Mesothelial cell of epicardium (in vitro differentiated cells): ENCODE measurements at places on chromosomes 2 and 18. TPM values are rescaled to one million over a fixed set of nuclear protein-coding genes. Genes with fewer than 3 reads are reported as not detected.

DNA sequence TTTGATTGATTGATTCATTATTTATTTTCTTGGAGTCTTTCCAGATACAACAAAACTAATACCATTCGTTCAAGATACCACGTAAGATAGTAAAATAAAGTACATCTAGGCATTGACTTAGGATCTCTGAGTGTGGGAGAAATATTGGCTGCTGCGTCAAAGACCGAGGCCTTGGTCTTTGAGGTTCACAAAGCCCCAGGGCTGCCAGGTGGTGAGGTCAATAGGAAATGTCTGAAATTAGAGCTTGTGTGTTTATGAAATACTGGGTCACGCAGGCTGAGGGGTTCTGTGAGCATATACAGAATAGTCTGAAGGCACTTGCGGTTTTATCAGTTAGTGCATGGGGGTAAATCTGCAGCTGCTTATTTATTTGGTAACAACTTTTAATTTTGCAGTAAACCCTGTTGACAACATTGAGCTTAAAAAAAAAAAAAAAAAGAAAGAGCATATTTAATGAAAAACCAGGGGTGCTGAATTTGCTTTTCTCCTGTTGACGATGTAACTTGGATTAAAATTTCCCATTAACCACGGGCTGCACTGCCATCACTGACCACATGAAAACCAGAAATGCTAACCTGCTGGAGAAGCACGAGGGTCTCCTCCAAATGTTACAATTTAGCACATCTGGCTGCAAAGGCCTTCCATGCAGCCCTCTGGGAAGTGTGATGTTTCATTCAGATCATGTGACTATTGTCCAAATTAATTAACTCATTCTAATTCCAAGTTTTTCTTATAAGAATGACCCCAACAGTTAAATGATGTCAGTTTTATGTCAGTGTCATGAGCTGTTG, 27.1 kb upstream of the SERPINB12 start:
- peaks cover 14% of the 10 kb centered on the region for H3K4me1 ChIP-seq
- no peak for DNase-seq
- no peak overlapping the region for H3K4me3 ChIP-seq
- peaks cover 24% of the 10 kb centered on the region for H3K27me3 ChIP-seq
- no peak overlapping the region for H3K27ac ChIP-seq

GRCh38 chr2:64491426-64491825, 32.7 kb upstream of the AFTPH start:
- no peaks in the 10 kb centered on the region for H3K36me3 ChIP-seq
- H3K4me3 ChIP-seq: no peak overlapping the region
- no peaks in the 10 kb centered on the region for H3K27me3 ChIP-seq
- H3K27ac ChIP-seq: no peak overlapping the region
- peaks cover 2% of the 10 kb centered on the region for H3K4me1 ChIP-seq
- no peak for DNase-seq

GRCh38 chr18:32610176-32610575, 139.5 kb upstream of the GAREM1 start:
- DNase-seq: no peak
- no peak overlapping the region for H3K27ac ChIP-seq
- no peaks in the 10 kb centered on the region for H3K36me3 ChIP-seq
- H3K4me1 ChIP-seq: peaks cover 9% of the 10 kb centered on the region
- no peak overlapping the region for H3K4me3 ChIP-seq

DNA sequence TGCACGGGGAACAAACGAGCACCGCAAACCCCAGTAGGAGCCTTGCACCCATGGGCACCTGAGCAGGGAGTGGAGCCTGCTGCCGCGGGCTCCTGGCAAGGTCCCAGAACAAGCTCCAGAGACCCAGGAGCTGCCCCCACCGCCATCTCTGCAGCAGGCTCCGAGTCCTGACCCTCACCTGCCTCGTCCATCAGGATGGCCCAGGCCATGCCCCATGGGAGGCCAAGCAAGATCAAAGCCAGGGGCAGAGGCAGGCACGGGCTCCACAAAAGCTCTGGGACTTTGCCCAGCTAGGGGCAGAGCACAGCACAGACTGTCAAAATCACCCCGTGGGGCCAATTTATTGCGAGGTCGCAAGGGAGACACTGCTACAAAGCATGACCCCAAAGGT, 43.6 kb downstream of the GPC1 start:
- H3K4me1 ChIP-seq: no peaks in the 10 kb centered on the region
- no peak overlapping the region for H3K27ac ChIP-seq
- no peaks in the 10 kb centered on the region for H3K27me3 ChIP-seq
- peaks cover 3% of the 10 kb centered on the region for H3K36me3 ChIP-seq

DNA sequence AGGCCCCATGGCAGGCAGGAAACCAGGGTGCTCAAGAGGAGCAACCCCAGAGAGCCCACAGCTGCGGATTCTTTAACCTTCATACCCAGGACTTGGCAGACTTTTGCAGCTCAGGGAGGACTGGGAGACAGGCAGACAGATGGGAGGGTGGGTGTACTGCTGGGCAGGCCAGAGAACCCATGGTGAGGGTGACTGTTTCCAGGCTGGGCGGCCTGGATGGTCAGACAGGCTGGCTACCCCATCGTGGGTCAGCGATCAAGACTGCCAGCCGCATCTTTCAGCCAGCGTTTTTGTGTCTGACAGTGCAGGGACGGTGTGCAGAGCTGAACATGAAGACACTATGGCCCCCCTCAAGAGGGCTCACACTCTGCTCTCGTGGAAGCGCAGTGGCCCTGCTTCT, 82.2 kb downstream of the MARCO start:
- DNase-seq: no peak
- H3K36me3 ChIP-seq: no peaks in the 10 kb centered on the region
- H3K27ac ChIP-seq: no peak overlapping the region
- peaks cover 64% of the 10 kb centered on the region for H3K27me3 ChIP-seq

DNA sequence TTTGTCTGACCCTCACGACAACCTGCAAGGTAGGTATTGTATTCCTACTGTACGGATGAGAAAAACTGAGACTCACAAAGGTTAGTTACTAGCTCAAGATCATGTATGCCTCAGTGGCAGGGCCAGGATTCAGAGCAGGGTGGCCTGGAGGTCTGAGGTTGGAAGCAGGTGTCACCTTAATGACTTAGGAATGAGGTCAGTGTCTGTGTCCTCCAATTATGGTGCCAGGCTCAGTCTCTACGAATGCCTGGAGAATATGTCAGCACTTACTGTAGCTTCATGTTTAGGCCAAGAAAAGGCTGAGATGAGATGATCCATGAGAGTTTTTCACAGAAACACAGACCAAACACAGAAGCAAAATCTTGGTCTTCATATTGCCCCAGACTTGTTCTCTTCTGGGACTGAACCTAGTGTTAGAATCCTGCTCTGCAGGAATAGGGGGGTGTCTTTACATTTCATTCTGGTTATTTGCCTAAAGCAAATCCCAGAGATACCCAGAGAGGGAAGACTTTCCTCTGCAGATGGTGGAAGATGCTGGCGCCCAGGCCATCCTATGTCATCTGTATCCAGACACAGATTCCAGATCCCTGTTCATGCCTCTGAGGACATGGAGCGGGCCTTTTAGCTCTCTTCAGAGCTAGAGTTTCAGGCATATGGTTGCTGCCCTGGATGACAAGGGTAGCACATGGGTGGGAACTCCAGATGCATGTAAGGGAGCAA, 16.3 kb upstream of the RAB10 start:
- no peaks in the 10 kb centered on the region for H3K27me3 ChIP-seq
- no peak overlapping the region for H3K4me3 ChIP-seq
- no peaks in the 10 kb centered on the region for H3K36me3 ChIP-seq
- no peak overlapping the region for H3K27ac ChIP-seq

GRCh38 chr2:201977651-201978050, 56.0 kb upstream of the FZD7 start:
- DNase-seq: no peak
- H3K4me1 ChIP-seq: peaks cover 33% of the 10 kb centered on the region
- no peaks in the 10 kb centered on the region for H3K27me3 ChIP-seq
- peak overlapping the region; percentile 79 for H3K27ac ChIP-seq
- H3K36me3 ChIP-seq: no peaks in the 10 kb centered on the region
- H3K4me3 ChIP-seq: no peak overlapping the region

DNA sequence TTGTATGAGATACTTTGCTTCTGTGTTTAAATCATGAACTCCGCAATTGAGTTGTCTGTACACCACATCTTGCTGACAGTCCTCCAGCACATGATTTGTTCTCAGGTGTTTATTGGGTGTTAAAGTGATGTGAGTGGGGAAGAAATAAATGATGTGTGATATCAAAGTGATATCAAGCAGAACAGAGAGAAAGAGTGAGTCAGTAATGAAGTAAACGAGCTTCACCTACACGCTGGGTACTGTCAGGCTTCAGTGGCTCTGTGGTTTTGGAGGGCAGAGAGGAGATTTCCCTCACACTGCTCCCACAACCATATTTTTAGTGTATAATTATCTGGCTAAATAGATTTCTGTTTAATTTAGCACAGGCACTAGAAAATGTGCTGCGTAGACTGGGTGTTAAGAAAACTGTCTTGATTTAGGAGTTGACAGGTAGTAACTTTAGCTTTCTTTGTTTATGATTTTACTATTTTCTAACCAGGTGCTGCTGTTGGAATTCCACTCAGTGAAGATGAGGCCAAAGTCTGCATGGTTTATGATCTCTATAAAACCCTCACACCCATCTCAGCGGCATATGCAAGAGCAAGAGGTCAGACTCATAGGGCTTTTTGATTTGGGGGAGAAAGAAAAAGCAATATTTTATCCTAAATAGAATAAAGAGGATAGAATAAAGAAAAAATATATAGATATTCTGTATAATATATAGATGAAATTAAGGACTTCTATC, 21.2 kb downstream of the ATIC start:
- no peak overlapping the region for H3K4me3 ChIP-seq
- H3K36me3 ChIP-seq: peaks cover 49% of the 10 kb centered on the region
- no peak for DNase-seq

DNA sequence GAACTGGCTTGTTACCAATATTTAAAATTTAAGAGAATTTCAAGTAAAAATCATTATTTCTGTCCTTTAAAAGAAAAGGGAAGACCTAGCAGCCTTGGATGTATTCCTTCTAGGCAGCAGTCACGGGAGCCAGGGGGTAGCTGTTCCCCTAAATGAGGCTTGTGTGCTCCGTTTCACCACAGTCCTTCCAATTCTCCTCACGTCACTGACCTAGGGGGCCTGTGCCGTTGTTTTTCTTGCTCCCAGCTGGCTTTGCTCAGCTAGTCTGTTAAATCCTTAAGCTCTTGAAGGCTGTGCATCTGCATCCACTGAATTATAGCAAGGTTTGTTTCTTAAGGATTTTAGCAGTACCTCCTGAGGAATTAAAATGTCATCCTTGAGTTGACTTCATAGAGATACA, 9.9 kb downstream of the KLHL23 start:
- no peak overlapping the region for H3K27ac ChIP-seq
- no peak overlapping the region for H3K4me3 ChIP-seq
- DNase-seq: no peak
- H3K4me1 ChIP-seq: peaks cover 7% of the 10 kb centered on the region

DNA sequence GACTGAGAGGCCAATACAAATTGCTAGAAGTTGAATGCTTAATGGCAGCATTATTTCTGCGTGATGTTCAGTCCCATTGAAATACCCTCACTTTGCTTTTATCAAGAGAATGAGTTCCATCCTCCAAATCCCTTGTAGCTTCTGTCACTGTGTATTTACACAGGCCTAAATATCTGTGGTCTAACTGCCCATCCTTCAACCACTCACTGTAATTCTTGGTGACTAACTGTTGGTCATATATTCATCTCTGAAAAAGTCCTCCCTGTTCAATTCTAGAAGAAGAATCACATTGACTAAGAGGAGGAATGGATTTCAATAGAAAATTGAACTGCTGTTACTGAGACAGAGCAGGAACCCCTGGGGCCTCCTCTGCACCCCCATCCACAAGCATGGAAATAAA, 74.2 kb upstream of the L3MBTL4 start:
- DNase-seq: no peak
- no peak overlapping the region for H3K4me3 ChIP-seq
- H3K27ac ChIP-seq: no peak overlapping the region
- H3K4me1 ChIP-seq: peaks cover 27% of the 10 kb centered on the region
- H3K36me3 ChIP-seq: no peaks in the 10 kb centered on the region

- no peak overlapping the region for H3K27ac ChIP-seq
- DNase-seq: no peak
- H3K27me3 ChIP-seq: peaks cover 16% of the 10 kb centered on the region
- H3K4me1 ChIP-seq: peaks cover 4% of the 10 kb centered on the region
- no peaks in the 10 kb centered on the region for H3K36me3 ChIP-seq
- H3K4me3 ChIP-seq: no peak overlapping the region
Measured at GRCh38 chr2:42424033-42424432, 63.0 kb upstream of the COX7A2L start.

DNA sequence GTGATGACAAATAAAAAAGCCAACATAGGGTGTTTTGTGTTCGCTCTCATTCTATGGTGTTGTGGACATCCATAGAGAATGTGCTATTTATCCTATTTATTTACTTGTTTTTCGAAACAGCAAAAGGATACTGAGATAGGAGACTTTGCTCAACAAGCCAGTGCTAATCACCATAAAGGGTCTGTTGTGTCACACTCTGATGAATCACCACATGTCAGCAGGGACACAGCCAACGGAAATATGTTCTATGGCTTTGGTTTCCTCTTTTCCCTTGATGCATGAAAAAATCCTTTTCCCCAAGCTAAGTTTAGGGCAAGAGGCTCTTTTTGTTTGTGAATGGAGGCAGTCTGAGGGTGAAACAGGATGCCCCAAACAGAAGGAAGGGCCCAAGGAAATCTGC, 154.3 kb downstream of the RNF152 start:
- no peak for DNase-seq
- no peaks in the 10 kb centered on the region for H3K36me3 ChIP-seq
- no peak overlapping the region for H3K27ac ChIP-seq
- no peaks in the 10 kb centered on the region for H3K27me3 ChIP-seq

GRCh38 chr2:74252862-74253261, 54.4 kb downstream of the MTHFD2 start:
- DNase-seq: no peak
- H3K36me3 ChIP-seq: no peaks in the 10 kb centered on the region
- no peak overlapping the region for H3K4me3 ChIP-seq
- no peaks in the 10 kb centered on the region for H3K27me3 ChIP-seq
- H3K4me1 ChIP-seq: no peaks in the 10 kb centered on the region
- H3K27ac ChIP-seq: no peak overlapping the region

GRCh38 chr18:55866886-55867285, 278.9 kb upstream of the TCF4 start:
- H3K27ac ChIP-seq: peak overlapping the region; percentile 17
- peaks cover 68% of the 10 kb centered on the region for H3K4me1 ChIP-seq
- H3K36me3 ChIP-seq: no peaks in the 10 kb centered on the region

Gene ADAM23
- total RNA-seq: 6.9 to 8.6 TPM (median 8.5 TPM) in 3 replicates

Gene COPS9
- total RNA-seq: 83.2 to 93.6 TPM (median 90.9 TPM) in 3 replicates

Gene C2orf74
- 6.0 to 6.6 TPM (median 6.0 TPM) in 3 replicates for total RNA-seq

Gene DNAJC5G
- total RNA-seq: 0.18 to 0.27 TPM in 2 of 3 replicates, not detected in the other

Gene BARD1
- 22.9 to 25.0 TPM (median 24.5 TPM) in 3 replicates for total RNA-seq

Gene DIPK1C
- total RNA-seq: not detected in 3 replicates

Gene CCBE1
- total RNA-seq: 68.0 to 80.6 TPM (median 71.1 TPM) in 3 replicates

Gene TCF23
- total RNA-seq: 0.04 TPM in 1 of 3 replicates, not detected in the others

Gene CIB4
- total RNA-seq: not detected in 3 replicates
